Stimulated activated CD4-positive, alpha-beta T cell treated with anti-CD3 and anti-CD28 coated beads, Interleukin-4, amount 100 ng/mL, for 48 hours (primary cell): ENCODE measurements at places on chromosomes 16 and 17.

GRCh38 chr16:11354733-11355574, 9.7 kb downstream of the RMI2 start:
- DNase-seq: peak; percentile 61

DNA sequence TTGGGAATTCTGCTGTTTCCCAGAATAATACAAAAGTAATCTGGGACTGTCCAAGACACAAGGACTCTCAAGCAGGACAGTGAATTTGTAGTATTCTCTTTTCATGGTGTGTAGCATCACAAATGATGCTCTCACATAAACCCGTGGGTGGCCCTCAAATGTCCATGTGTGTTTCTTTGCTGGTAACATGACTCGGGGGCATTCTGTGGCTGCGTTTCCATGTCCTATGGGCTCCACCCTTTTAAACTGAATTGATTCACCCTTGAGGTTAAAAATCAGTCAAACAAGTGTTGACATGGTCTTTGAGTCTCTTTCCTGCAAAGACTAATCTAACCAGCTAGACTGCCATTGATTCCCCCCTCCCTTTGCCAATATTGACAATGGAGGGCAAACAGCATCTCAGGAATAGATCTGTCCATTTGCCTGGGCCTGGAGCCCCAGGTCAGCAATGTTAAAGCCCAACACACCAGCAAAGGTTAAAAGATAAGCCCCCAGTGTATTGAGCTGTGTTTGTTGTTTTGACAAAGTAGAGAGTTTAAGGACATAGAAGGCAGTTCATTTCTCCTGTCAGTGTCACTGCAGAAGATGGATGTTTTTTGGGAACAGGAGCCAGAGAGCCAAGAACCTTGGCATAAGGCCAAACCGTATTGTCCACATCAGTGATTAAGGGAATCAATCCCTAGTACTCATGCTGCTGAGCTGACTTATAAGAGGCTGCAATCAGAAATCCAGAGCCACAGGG, 117.1 kb upstream of the COX10 start:
- no peak for DNase-seq

- DNase-seq: no peak
These were observed 19.2 kb downstream of the RAI1 start for GRCh38 chr17:17700251-17700969.

DNA sequence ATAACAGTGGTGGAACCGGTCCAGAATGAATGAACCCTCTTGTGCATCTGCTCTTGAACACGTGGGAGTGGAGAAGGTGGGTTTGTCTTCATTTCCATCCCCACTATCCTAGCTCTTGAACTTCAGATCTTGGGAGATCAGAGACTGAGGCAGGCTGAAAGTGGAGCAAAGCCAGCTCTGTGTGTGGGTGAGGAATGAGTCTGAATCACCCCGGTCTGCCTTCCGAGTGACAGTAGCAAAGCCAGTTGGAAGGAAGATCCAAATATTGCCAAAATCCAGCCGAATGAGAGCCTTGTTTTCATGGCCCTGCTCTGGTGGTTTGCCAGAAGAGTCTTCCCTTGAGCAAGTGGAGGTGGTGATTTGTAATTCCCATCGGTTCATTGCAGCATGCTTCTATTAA, 29.0 kb upstream of the ASIC2 start:
- no peak for DNase-seq

- no peak for DNase-seq
These were observed 120.7 kb downstream of the GAS7 start for GRCh38 chr17:10077561-10078299.
